ENCODE measurements at places on chromosomes 12 and 14.

DNA sequence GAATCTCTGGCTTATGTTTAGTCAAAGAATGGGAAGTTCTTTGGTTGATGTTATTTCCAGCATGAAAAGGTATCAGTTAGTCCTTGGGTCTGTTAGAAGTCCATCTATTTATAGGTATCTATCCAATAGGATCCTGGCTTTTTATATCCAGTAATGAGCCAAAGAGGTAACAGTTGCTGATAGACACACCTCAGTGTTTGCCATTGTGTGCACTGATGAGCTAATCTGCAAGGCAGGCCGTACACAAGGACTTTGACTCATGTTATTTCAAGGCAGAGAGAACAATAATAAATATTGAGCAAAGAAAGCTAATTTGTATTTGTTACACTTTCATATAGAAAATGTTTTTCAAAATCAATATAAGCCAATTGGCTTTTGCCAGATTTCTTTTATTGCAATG lies 56.4 kb downstream of the GLT1D1 start:
- DNase-seq: no peak

DNA sequence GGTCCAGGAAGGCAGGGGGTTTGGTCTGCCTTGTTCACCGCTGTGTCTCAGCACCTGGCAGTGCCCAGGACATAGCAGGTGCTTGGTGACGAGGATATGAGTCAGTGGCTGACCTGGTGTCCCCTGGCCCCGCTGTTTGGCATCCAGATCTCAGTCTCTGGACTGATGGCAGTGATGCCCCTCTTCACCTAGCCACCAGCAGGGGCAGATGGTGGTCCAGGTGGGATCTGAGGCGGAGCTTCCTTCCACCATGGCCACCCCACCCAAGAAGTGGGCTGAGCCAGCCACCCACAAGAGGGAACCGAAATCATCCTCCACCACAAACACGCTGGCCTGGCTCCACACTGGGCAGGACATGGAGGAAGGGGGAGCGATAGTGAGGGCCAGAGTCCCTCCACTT lies 16.1 kb upstream of the SH2B3 start:
- DNase-seq: no peak

DNA sequence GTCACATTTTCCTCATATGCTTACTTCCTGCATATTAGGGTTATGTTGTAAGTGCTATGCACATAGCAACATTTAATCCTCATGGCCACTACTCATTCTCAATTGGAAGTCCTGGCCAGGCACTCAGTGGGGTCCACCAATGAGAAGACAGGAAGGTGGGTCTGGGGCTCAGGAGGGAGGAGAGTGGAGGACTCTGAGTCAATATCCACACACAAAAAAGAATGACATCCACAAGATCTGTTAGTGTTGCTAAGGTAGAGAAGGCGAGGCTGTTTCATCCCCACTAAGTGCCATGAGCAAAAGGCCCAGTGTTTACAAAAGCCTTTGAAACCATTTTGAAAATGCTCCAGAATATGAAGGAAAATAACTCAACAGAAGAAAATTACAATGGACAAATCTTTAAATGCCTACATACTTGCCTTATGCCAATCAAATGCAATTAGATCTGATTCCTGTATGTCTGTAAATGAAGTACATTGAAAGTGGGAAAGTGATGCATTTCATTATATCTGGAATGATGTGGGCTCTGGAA lies 53.9 kb downstream of the EID3 start:
- DNase-seq: no peak

GRCh38 chr12:107355004-107355565 lies 261.7 kb upstream of the CRY1 start:
- no peak for DNase-seq

DNA sequence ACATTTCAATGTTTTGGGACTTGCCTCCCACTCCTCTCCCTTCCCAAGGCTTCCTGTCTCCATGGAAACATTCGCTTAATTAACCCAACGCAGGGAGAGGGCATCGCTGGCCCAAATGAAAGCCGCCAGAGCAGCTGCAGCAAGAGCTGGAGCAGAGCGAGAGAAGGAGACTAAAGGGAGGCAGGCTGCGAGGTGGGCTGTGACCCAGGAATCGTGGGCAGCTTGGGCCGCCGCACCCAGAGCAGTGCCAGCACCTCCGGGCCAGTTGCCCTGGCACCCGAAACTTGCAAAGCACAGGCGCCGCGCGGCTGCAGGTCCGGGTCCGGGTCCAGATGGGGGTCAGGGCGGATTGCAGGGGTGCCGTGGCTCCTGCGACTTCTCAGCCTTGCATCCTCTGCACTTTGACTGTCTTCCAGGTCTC lies 43.5 kb upstream of the PTPRQ start:
- no peak for DNase-seq

- DNase-seq: no peak
These were observed 30.6 kb downstream of the RIN3 start for GRCh38 chr14:92544051-92544720.

- DNase-seq: no peak
These were observed 60.3 kb downstream of the KLRG1 start for GRCh38 chr12:9049520-9050133.

- DNase-seq: no peak
These were observed 21.0 kb upstream of the MDM2 start for GRCh38 chr12:68786929-68787328.

DNA sequence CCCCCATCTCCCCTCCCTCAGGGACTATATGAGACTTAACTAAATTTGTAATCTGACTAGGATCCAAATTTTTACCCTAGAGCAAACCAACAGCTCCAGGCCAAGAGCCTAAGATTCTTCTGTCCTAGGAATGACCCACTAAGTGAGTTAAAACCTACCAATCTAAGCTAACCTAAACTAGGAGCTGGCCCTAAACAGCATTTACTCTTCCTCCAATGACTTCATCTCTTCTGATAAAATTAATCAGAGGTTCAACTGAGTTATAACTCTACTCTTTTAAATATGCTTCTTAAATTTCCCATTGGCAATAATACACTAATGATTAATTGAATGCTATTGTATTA lies 39.9 kb upstream of the TMPO start:
- no peak for DNase-seq

GRCh38 chr12:52127683-52128450 lies 48.4 kb downstream of the SMIM41 start:
- no peak for DNase-seq

DNA sequence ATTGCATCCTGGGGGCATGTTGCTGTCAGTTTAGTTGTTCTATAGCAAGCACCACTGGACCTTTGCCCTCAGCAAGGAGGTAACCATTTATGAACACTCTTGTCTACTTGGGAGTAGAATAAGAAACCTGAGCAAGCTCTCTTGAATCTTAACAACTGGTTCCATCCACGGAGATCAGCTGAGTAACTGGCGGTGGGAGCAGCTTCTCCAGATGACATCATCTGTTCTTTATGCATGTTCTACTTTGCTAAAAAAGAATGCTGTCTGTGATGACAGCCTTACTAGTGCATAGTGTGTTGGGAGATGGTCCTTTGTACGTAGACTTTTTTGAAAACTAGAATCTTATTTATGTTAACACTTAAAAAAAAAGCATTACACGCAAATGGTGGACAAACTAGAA lies 17.7 kb downstream of the SLC4A8 start:
- no peak for DNase-seq

- DNase-seq: no peak
These were observed 43.9 kb downstream of the DIO3 start for GRCh38 chr14:101604935-101605780.

- DNase-seq: no peak
These were observed 69.0 kb downstream of the SSPN start for GRCh38 chr12:26264215-26264838.

- no peak for DNase-seq
These were observed 57.2 kb downstream of the LTBP2 start for GRCh38 chr14:74554742-74555362.

GRCh38 chr12:80195074-80195726 lies 95.9 kb downstream of the OTOGL start:
- no peak for DNase-seq

- DNase-seq: no peak
These were observed 5.9 kb upstream of the GNB3 start for GRCh38 chr12:6834873-6835272.

DNA sequence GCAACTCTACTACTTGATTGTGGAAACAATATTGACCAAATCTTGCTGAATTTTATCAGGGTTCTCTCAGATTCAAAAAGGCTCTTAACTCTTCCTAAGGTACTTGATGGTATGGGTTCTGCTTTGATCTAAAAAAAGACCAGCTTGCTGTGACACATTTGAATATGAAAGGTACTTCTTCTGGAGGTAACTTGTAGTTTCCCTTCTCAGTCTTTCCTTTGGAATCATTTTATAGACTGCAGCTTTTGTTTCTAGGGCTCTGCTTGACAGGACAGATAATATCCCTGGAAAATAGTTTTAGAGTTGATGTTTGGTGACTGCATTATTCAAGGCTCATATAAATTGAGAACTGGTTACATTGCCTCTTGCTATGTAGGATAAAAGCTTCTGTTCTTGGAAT lies 251.9 kb downstream of the FUT8 start:
- DNase-seq: no peak

GRCh38 chr12:52580496-52580895 lies 6.9 kb upstream of the KRT74 start:
- DNase-seq: no peak

DNA sequence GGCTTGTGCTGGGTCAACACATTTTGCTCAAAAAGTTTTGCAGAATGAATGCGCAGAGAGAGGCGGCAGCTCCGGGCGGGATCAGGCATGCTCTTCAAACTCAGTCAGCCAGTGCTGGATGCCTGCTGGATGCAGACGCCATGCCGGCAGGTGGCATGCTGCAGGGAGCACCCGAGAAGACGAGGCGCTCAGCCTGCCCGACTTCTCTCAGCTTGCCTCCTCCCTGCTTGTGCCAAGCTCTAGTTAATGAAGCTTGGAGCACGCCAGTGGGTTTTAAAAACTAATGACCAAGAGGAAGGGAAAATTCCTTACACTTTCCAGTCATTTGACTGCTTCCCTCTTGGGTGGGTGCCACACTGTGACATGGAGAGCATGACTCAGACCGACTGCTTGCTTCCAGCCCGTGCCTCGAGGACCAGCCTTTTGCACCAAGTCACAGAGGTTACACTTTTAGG lies 39.8 kb downstream of the SLC24A4 start:
- no peak for DNase-seq

GRCh38 chr14:20688167-20688839 lies at the start of gene ANG:
Gene ANG, plus strand, starts transcription at chr14:20688764. Its CDS starts 4,801 bp downstream, at chr14:20693565.
- DNase-seq: no peak

- no peak for DNase-seq
These were observed 75.4 kb upstream of the PWP1 start for GRCh38 chr12:107610021-107610859.

GRCh38 chr14:32474478-32475195 lies 145.5 kb downstream of the AKAP6 start:
- no peak for DNase-seq

DNA sequence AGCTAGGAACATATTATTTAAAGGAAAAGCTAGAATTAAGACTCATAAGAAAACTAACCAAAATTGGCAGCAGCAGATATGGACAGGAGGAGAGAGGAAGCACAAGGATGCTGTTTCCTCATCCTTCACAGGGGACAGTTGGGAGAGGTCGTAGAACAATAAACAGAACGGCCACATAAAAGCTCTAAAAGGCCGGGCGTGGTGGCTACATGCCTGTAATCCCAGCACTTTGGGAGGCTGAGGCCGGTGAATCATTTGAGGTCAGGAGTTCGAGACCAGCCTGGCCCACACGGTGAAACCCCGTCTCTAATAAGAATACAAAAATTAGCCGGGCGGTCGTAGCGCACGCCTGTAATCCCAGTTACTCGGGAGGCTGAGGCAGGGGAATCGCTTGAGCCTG lies 10.5 kb downstream of the TCL1B start:
- no peak for DNase-seq

DNA sequence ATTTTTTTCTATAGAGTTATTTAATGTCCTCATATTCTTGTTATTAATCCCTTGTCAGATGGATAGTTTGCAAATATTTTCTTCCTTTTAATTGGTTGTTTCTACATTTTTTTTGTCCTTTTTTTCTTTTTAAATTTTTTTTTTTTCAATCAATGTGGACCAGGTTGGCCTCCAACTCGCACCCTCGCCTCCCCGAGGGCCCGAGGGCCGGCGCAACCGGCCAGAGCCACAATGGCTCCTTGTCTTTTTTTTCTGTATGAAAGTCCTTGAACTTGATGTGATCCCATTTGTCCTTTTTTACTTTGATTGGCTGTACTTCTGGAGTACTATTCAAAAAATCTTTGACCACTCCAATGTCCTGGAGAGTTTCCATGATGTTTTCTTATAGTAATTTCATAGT lies 17.7 kb upstream of the SLCO1B1 start:
- no peak for DNase-seq

DNA sequence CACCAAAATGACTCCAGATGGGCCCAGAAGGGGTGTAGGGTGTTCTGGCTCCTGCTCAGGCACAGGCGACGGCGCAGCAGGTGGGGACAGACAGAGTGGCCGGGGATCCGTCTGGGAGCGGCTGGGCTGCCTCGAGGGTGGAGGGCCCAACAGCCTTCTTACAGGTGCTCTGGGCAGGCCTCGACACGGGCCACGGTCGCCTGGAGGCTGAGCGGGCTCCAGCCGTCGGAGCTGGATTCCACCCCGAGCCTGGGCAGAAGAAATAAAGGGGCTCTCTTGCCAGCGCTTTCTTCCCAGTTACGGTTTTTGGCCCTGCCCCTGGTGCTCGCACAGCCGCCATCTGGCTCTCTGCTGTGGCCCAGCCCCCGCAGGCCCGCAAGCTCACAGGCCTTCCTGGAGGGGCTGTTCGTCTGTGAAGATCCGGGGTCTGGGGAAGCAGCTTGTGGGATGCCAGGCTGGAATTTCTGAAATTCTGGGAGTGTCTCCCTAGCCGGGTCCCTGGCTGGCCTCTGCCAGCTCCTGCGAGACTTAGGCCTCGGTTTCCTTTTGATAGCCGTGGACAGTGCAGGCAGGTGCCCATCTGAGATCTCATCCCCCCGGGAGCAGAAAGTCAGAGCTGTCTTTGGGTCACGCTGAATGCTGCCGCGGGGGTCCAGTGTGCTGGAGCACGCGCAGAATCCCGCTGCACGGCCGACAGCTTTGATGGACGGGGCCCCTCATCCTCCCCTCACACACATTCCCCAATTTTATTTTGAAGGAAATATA lies 122.7 kb downstream of the PAPOLA start:
- DNase-seq: peak; percentile 64

- peak; percentile 77 for DNase-seq
These were observed 653 bp downstream of the PA2G4 start for GRCh38 chr12:56104815-56105608.

- DNase-seq: no peak
These were observed 168.2 kb downstream of the EPS8 start for GRCh38 chr12:15620741-15621539.

DNA sequence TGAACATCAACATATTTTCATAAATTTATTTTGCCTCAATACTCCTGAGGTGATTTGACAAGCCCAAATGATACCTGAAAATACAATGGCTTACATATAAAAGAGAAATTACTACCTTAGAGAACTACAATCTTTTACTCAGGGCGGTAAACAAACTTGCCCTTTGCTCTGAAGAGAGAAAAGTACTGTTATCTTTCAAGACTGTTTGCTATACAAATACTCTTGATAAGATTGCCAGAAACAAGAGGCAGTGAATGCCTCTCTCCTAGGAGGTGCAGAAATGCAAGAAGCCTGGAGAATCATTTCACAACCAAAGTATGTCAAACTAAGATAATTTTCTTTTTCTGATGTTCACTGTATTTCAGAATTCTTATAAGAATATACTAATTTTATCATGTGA lies 160.3 kb downstream of the ALX1 start:
- no peak for DNase-seq

Measured in type B pancreatic cell (in vitro differentiated cells).